Activated CD4-positive, alpha-beta T cell treated with anti-CD3 and anti-CD28 coated beads, Interleukin-2, amount 50 U/mL, for 4 hours (primary cell): ENCODE measurements at places on chromosomes 16 and 17.
A peak's percentile ranks its signal among the peaks of the same experiment; 100 is the strongest.

DNA sequence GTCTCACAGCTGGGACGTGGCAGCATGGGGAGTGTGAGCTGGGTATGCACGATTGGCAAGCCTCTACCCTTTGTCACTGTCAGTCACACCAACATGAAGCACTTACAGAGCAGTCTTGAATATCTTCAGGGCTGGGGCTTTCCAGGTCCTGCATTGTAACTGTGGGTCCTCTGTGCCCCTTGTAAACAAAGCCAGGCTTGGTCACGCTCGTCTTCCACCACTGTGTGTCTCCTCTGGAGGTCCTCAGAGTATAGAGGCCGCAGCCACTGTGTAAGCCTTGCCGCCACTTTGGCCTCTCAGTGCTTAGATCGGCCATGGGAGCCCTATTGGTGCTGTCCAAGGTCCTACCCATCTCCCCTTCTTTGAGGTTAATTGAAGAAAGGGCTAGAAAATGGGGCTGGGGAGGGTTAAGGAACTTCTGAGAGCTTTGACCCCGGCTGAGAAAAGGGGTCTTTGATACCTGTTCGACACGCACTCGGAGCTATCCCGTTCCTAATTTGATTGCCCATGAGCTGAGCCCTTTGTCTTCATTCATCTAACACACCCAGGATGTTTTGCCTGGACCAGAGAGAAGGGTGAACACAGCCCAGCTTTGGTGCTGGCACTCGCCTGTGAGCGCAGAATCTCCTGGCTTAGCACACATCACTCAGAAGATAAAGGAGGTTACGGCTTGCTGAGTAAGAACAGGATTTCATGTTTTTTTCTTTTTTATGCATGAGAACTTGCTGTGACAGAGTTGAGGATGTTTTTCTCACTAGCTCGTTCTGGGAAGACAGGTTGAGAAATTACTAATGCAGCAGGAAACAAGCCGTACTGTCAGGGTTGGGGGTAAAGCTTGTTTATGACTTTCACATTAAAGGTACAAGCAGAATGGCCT lies 267.9 kb downstream of the CPPED1 start:
- DNase-seq: no peak

DNA sequence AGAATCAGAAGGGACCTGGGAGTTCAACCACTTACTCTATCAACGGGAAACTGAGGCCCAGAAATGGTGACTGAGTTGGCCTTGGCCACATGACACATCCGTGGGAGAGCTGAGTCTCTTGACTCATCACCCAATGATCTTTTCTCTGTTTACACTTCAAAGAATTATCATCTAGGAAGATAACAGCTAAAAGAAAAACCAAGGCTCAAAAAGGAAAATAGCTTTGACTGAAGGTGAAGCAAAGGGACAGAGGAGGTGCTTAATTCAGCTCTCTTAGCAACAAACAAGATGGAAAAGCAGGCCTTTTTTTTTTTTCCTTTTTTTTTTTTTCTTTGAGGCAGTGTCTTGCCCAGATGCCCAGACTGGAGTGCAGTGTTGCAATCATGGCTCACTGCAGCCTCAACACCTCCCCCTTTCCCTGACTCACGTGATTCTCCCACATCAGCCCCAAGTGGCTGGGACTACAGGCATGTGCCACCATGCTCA lies 16.7 kb downstream of the ERCC4 start:
- DNase-seq: no peak

GRCh38 chr17:73760439-73760758 lies 116.2 kb upstream of the SDK2 start:
- no peak for DNase-seq

DNA sequence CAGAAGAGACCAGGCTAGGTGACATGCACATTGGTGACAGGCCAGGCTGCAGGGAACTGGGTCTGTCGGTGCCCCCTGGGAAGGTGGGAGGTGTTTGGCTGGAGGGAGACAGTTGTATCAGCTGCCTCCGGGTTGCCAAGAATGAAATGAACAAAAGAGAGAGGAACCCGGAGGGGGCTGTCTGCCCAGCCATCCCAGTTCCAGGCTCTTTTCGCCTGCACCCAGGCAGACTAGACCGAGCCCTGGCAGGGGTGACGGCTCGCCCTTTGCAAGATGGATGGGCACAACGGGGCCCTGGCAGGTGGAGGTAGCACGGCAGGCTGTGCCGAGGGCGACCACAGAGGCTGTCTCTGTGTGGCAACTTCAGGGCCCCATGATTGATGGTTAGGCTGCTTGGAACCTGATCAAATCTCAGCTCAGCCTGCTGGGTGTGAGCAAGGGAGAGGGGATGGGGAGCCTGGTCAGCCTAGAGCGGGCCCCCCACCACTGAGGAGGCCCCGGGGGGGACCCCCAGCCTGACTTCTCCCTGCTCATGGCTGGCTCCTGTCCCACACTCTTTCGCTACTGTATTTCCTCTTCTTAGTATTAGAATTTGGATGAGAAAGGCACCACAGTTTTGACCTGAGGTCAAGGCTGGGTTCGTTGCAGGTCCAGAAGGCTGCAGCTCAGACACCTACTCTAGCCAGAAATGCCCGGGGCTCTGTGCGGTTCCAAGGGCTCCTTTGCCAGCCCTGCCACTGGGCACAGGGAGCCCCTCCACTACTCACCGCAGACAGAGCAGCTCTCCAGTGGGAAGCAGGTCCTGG lies 118.9 kb upstream of the CHMP6 start:
- DNase-seq: no peak

- no peak for DNase-seq
Measured at GRCh38 chr16:1237990-1238389, 2.5 kb upstream of the TPSAB1 start.

DNA sequence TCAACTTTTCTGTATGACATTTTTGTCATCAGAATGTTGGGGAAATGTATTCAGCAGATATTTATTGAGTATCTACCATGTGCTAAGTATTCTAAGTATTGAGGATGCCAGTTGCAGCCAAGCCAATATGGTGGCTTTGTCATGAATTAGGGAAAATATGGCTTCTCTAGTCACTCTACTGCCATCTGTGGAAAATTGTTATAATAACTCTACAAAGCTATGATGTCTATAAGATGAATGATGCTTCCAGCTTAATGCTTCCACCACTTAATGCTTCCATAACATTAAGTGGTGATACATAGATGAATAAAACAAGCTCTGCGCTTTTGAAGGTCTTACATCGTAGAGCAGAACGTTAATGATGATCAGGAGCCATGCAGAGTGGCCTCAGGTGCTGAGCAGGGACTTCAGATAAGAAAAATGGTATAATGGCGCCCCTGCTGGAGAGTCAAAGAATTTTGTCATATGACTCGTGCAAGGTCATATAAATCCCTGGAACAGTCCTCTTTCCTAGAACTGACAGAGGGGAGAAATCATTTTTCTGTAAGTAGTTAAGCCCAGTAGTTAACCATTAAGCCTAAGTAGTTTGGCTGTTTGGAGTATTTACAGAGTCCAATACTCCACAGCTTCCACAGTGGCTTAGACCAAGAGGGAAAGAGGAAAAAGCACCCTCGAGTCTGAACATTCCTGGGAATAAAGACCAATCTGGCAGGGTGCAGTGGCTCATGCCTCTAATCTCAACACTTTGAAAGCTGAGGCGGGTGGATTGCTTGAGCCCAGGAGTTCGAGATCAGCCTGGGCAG lies 2.7 kb upstream of the TMIGD1 start:
- peak; percentile 42 for DNase-seq

- no peak for DNase-seq
Measured at GRCh38 chr16:57653936-57654335, 14.2 kb upstream of the ADGRG3 start.

- DNase-seq: peak; percentile 13
Measured at GRCh38 chr17:75588596-75589011, 1.0 kb downstream of the MYO15B start.

DNA sequence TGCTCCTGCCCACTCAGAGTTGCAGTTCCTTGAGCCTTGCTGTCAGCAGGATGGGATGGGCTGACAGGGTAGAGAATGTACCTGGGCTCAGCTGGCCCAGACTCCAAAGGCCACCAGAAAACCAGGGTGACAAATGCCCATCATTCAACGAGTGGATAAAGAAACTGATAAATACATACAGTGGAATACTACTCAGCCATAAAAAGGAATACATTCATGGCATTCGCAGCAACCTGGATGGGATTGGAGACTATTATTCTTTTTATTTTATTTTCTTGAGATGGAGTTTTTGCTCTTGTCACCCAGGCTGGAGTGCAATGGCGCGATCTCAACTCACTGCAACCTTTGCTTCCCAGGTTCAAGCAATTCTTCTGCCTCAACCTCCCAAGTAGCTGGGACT lies 19.9 kb downstream of the SGSM2 start:
- DNase-seq: no peak

DNA sequence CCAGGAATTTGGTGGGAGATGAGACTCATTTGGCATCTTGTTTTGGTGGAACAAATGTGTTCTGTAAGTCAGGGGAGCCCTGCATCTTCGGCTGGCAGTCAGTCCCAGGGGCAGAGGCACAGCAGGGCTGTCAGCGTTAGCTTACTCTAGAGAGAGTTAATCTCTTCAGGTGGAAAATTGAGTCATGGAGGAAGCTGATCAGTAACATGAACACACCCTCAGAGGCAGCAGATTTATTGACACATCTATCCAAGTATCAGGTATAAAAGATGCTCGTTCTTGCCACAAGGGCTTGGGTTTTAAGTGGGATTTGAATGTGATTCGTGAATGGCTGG lies 55.2 kb downstream of the EPN2 start:
- no peak for DNase-seq

DNA sequence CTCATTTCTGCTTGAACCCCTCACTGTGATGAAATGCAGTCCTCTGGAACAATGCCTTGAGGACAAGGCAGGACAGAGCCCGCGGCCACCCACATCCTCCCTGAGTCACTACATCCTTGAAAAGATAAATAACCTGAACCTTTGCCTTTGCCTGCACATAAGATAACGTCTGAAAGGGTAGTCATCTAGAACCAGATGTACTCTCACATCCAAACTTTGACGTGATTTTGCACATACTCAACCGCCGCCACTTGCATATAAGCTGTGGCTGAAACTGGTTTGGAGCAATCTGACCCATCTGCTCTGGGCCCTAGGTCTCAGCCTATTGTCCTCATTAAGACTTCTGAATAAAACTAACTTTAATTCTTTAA lies 252.1 kb downstream of the PHKB start:
- DNase-seq: no peak

- DNase-seq: no peak
Measured at GRCh38 chr16:86980644-86981043, 336.5 kb downstream of the C16orf95 start.

DNA sequence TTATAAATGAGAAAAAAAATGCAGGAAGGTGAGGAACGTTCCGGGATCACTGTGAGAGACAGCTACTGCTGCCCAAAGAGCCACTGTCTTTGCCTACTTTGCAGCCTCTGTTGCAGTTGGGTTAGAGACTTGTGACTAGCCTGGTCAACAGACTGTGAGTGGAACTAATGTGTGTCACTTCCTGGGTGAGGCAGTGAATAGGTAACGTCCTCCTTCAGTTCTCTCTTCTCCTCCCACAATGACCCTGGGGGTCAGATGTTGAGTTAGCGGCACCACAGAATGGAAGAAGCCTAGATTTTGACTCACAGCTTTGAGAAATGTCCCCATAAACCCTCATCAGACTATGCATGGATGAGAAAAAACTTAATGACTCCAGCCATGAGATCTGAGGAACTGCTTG lies 5.2 kb downstream of the C16orf46 start:
- DNase-seq: no peak

- DNase-seq: no peak
Measured at GRCh38 chr17:55285340-55286301, 20.9 kb downstream of the HLF start.

GRCh38 chr17:17612085-17613022 lies 20.8 kb upstream of the PEMT start:
- no peak for DNase-seq

GRCh38 chr16:9556949-9557665 lies 465.7 kb downstream of the HAPSTR1 start:
- DNase-seq: no peak

- DNase-seq: no peak
Measured at GRCh38 chr16:87244636-87245197, 72.5 kb downstream of the C16orf95 start.

GRCh38 chr16:4833584-4833983 lies 13.5 kb downstream of the GLYR1 start:
- DNase-seq: no peak

- no peak for DNase-seq
Measured at GRCh38 chr17:2063261-2064146, 8.6 kb downstream of the HIC1 start.

- DNase-seq: no peak
Measured at GRCh38 chr17:2017274-2017941, 7.7 kb downstream of the RTN4RL1 start.

- DNase-seq: no peak
Measured at GRCh38 chr17:1273492-1274244, 3.4 kb downstream of the BHLHA9 start.

- DNase-seq: no peak
Measured at GRCh38 chr16:16100631-16101030, 122.7 kb downstream of the ABCC6 start.

DNA sequence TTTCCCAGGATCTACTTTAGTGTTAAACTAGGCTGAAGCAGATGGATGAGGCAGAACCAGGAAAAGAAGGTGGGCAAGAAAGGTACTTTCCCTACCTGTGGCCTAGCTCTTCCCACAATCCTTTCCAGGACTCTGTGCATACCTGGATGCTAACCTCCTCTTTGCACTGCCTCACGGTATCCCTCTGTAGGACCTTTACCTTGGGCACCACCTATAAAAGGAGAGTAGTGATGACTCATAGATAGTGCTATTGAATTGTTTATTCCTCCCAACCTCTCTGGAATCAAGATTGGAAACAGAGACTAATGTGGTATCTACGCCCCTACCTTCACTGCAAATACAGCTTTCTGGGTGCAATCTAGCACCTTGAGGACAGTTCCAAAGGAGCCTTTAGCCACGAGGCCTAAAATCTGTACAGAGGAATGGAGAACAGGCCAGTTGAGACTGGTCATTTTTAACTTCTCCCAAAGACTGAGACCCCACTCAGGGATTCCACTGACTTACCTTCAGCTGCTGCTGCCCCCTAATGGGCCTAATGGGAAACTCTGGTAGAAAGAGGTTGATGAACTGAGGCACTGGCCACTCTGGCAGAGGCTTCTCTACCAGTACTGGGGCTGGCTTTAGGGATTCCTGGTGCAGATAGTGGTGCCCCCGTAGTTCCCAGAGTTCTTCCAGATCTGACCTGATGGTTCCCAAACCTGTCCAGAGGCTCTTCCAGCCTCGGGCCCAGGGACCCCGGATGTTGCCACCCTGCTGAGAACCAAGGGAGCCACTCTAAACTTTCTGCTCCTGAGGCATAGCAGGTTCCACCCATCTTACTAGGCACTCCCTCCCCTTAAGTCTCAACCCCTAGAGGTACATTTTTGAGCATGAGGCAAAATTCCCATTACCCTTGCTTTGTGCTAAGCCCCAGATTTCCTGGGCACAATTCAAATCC lies 781 bp downstream of the RSKR start:
- peak; percentile 39 for DNase-seq

DNA sequence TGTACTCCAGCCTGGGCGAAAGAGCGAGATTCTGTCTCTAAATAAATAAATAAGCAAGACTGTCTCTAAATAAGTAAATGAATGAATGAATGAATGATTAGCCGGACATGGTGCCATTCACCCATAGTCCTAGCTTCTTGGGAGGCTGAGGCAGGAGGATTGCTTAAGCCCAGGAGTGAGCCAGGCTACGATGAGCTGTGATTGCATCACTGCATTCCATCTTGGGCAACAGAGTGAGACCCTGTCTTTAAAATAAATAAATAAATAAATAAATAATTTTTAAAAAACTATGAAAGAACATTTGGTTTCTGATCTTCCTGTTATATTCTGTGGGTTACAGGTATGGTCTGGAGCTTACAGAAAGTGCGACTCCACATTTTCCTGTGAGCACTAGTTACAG lies 65.0 kb downstream of the C17orf58 start:
- no peak for DNase-seq

- no peak for DNase-seq
Measured at GRCh38 chr17:29585080-29585751, 4.2 kb downstream of the GIT1 start.
